Brain pericyte (primary cell): ENCODE measurements at places on chromosomes 12 and 14.

- DNase-seq: no peak
These were observed 3.5 kb upstream of the P2RX7 start for GRCh38 chr12:121128908-121129810.

- no peak for DNase-seq
These were observed 18.7 kb downstream of the HELB start for GRCh38 chr12:66320996-66321395.

DNA sequence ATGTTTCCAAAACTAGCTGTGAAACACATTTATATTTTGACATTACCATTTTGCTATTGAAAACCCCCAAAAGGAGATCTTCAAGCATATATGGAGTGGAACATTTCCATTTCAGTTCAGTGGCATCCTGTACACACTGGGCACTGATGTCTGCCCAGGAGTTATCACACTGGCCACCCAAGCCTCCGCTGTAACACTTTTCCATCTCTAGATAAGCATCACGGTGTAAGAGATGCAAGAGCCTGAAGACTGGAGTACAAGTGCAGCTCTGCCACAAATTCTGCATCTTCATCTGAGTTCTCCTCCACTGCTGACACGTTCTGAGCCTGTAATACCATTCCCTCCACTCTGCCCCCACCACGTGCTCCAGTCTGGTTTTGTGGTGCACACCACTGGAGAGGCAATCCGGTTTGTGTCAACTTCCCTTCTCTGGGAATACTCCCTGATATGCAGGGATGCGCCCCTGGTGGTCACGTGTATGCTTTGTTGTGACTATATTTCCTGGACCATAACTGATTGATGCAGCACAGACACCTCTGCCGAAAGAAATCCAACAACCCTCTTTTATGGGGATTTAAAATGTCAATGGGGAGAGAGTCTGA lies 12.7 kb downstream of the SPTLC2 start:
- no peak for DNase-seq

GRCh38 chr12:95646781-95647190 lies 95.5 kb upstream of the USP44 start:
- DNase-seq: no peak

- no peak for DNase-seq
These were observed 8.3 kb downstream of the OR10AD1 start for GRCh38 chr12:48194799-48195201.

GRCh38 chr12:7709969-7710675 lies 1.1 kb upstream of the DPPA3 start:
- no peak for DNase-seq

DNA sequence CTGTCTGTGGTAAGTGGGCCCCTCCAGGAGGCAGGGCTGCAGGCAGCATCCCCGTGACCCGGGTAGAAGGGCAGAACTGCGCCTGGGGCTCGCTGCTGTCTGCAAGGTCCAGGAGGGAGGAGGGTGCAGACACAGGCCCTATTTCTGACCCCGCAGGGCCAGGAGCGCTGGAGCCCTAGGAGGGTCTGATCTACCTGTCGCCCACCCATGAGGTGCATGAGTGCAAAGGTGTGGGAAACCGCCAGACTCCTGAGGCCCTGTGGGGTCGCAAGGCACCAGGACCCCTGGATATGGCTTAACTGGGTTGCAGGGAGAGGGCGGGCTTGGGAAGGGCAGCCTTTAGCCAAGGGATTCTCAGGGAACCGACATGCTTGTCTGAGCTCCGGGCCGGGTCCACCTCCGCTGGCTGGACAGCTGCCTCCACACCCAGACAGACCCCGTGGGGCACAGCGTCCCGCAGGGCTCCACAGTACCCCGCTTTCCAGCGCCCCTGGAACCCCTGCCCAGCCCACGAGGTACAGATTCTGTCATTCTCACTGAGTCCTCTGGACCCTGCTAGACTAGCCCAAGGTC lies 72.9 kb upstream of the TSPAN11 start:
- DNase-seq: no peak
